CD4-positive, alpha-beta T cell (primary cell): ENCODE measurements at places on chromosomes 6 and 20.

DNA sequence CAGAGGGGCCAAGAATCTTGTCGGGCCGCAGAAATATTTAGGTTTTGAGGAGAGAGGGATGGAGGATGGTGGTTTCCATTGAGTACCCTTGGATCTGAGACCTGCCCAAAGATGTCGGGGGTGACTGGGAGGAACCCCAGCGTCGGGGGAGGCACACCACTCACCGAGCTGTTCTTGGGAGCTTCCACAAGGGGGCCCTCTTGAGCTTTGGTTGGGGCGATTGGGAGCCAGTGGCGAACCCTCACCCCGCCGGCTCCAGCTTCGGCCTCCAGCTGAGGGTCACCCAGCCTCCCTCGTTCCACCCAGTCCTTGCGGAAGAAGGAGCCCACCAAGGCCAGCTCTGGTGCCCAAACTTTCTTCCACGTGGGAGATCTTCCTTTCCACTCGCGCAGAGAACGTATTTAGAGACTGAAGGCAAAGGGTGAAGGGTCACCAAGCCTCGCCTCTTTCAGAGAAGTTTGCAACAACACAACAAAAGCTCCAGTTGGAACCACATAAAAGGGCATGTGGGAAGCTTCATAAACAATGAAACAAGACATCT lies 33.6 kb downstream of the APCDD1L start:
- DNase-seq: peak; percentile 63

- no peak for DNase-seq
Measured at GRCh38 chr20:46951405-46951804, 56.8 kb downstream of the EYA2 start.

DNA sequence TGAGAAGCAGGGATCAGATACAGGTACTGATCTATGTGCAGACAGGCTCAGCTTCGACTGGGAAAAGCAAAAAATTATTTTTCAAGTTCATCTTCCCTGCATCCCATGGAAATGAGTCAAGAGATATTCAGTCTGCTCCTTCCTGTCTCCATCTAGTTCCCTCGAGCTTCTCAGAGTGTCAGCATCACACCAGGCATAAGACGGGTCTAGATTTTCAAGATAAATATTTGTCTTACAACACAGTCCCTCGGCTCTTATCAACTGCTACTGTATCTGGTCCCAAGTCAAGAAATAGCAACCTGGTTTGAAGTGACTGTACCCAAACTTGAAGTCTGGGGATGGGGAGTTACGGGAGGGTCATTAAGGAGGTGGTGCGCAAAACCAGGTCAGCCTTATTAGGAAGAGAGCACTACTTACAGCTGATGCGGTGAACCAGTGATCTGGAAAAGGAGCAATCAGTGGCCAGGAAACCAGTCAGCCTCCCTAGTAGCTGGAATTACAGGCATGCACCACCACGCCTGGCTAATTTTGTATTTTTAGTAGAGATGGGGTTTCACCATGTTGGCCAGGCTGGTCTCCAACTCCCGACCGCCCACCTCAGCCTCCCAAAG lies 29.7 kb downstream of the ZMYND8 start:
- no peak for DNase-seq

GRCh38 chr6:119322034-119322433 lies 27.5 kb downstream of the MAN1A1 start:
- DNase-seq: no peak

DNA sequence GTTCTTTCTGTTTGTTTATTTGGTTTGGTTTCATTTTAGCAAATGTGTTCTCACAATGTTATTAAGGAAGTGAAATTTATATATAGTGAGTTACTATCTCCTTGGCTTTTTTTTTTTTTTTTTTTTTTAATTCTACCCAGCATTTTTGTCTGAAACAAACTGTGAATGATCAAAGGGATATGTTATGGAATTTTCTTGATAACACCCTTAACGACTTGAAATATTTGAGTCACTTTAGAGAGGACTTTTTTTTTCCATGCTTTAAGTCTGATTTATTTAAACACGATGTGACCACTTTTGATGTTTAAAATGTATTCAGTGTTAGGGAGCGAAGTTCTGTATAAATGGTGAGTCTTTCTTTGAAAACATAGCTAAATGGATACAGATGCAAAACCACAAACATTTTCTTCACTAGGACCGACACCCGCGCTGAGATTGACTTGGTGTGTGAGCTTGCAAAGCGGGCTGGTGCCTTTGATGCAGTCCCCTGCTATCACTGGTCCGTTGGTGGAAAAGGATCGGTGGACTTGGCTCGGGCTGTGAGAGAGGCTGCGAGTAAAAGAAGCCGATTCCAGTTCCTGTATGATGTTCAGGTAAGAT lies 149.7 kb downstream of the MTHFD1L start:
- no peak for DNase-seq

GRCh38 chr6:169956580-169956979 lies 205.2 kb downstream of the ERMARD start:
- DNase-seq: no peak

- no peak for DNase-seq
Measured at GRCh38 chr20:25738198-25738597, 41.5 kb upstream of the ZNF337 start.

DNA sequence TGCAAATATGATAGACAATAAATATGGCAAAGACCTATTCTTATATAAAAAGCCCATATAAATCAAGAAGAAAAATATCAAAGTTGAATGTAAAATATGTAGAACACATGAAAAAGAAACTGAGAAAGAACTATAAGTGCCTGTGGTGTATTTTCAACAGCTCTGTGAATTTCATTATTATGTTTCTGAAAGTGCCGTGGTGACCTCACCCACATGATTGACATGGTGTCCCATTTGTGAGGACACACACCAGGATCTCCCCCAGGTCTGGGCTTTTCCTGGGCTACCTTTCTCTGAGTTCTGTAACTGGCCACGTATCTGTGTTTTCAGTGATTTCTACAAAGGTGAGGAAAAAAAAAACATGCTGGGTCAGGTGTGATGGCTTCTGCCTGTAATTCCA lies 86.7 kb downstream of the BMP6 start:
- DNase-seq: no peak

- no peak for DNase-seq
Measured at GRCh38 chr20:54608943-54609342, 133.6 kb downstream of the DOK5 start.

GRCh38 chr6:51618563-51618962 lies 468.9 kb downstream of the PKHD1 start:
- DNase-seq: no peak

DNA sequence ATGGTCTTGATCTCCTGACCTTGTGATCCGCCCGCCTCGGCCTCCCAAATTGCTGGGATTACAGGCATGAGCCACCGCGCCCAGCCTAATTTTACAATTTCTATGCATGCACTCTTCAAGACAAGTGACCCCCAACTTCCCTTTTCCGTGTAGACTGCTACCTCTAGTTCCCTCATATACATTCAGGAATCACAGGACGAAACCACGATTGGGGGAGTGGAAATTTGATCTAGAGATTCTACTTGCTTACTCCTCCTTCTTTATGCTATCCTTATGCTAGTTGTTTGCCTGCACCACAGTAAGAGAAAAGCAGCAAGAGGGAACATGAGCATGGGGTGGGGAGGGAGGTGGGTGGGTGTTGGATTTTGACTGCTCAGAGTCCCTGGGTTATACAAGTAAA lies 34.9 kb downstream of the OSTM1 start:
- DNase-seq: no peak

DNA sequence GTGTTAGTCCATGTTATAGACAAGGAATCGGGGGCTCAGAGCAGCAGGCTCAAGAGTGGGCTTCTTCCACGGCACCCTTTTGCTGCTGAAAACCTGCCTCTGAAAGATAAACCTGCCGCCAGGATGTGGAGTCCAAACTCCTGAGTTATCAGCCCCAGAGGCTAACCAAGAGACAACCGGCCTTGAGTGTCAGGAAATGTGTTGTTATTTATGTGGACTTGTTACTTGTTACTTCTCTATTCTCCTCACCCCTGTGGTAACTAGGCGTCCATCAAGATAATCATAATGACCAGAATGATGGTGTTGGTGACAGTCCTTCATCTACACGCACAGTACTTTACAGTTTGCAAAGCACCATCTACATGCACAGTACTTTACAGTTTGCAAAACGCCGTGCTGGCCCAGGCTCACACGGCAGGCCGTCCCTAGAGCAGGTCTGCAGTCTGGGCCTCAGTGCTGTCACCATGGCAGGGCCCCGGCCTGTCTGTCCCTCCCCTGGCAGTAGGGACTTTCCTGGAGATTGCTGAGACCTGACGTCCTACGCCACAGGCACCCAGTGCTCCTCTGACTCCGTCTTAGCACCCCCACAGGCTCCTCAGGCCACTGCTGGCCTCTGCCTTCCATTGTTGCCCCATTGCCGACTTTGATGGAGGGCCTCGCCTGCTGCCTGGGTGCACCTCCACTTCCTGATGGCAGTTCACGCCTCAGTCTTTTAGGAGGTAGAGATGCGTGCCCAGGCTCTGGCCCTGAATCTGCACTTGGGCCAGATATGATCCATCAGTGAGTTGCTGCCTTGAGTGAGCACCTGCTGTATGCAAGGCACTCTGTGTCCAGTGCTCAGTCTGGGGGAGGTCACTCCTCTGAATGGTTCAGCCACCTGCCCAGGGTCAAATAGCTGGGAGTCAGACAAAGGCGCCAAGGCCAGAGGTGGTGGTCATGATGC lies 9.1 kb upstream of the BPIFB4 start:
- no peak for DNase-seq

- DNase-seq: no peak
Measured at GRCh38 chr20:47468290-47469050, 33.2 kb upstream of the NCOA3 start.

DNA sequence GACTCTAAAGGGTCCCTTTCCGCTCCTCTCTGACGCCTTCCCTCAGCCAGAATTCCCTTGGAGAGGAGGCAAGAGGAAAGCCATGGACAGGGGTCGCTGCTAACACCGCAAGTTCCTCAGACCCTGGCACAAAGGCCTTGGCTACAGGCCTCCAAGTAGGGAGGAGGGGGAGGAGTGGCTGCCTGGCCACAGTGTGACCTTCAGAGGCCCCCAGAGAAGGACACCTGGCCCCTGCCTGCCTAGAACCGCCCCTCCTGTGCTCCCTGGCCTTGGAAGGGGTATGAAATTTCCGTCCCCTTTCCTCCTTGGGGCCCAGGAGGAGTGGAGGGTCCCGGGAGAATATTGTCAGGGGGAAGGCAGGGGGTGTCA lies 2.7 kb downstream of the VEGFA start:
- no peak for DNase-seq

GRCh38 chr20:35856866-35857265 lies 85.1 kb downstream of the PHF20 start:
- no peak for DNase-seq

- DNase-seq: no peak
Measured at GRCh38 chr6:3247255-3248146, 11.2 kb upstream of the PSMG4 start.

DNA sequence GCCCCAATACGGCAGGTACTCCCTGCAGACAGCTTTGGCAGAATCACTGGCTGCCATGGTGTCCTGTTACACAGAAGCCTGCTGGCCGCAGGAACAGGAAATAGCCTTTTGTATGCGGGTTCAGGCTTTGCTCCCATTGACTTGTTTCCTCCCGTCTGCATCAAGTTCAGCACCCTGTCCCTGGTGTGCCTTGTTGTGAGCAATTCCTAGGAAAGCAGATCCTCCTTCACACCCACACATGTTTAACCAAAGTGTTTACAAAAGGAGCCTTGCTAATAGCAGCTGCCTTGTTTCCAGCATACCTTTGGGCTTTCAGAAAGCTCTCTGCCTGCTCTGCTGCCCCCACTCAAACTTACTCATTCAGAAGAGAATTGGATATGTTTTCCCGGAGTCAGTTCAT lies 127.2 kb upstream of the SUPT3H start:
- DNase-seq: no peak

DNA sequence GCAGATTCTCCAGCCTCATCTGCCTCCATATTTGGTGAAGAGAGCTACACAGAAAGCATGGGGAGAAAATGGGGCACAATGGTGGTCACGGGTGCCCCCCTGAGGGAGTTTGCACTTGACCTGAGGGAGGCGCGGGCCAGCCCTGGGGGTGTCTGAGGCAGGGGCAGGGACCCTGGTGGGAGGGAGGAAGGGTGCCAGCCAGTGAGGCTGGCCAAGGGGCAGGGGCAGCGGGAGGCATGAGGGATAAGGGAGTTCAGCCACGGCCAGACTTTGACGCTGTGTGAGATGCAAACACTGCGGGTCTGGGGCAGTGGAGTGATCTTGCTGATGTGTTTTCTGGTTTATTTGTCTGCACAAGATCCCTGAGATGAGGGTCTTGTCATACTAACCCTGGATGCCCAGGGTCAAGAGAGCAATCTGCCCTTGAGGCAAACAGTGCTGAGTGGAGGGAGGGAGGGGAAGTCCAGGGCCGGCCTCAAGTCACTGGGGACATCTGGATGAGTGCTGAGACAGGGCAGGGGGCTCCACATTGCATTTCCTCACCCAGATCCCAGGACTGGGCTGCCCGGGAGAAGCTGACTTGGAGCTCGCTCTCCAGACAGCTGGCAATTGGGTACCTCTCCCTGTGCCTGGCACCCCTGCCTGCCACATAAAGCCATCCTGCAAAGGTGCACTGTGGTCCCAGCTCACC lies 8.8 kb upstream of the PCMTD2 start:
- DNase-seq: no peak

- DNase-seq: no peak
Measured at GRCh38 chr6:32097364-32097763, 11.8 kb downstream of the TNXB start.

- DNase-seq: no peak
Measured at GRCh38 chr20:46357030-46357514, 48.8 kb upstream of the CDH22 start.

- DNase-seq: no peak
Measured at GRCh38 chr6:14434916-14435690, 317.5 kb downstream of the CD83 start.

DNA sequence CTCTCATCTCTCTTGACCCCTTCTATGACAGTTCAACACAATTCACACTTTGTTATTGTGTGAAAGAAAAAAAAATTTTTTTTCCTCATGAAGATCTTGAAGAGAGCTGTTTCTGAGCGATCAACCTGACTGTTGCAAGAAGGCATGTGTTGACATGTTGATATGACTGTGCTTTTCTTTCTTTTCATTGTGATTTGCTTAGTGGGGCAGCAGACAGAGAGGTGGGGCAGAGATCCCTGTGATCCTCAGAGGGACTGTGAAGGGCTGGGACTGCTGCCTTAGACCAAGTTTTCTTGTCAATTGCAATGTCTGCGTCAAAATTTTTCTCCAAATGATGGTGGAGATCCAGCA lies 70.8 kb upstream of the IYD start:
- DNase-seq: no peak

DNA sequence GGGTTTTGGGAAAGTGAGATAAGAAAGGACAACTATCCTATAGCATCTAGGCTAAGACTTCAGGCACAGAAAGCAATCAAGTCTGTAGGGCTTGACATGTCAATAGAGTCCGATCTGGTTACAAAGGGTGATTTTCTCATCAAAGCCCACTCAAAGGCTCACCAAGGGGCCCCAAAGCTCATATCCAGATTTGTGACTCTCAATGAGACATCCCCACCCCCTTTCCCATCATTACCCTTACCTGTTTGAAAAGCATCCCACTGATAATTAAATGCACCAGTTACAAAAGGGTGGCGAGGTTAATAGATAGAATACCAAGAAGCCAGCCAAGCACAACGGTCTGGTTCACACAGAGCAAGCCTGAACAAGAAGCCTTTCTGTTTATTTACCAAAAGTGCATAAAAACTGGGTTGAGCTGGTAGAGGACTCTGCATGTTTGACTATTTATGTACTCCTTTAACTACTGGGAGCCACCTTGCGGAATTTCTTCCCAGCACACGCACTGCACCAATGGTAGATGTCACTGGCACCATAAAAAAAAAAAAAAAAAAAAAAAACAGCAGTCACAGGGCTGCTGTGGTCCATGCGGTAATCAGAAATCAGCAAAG lies 6.1 kb downstream of the JAG1 start:
- no peak for DNase-seq

- DNase-seq: no peak
Measured at GRCh38 chr20:46204594-46205186, 86.6 kb downstream of the CD40 start.
